ENCODE measurements at places on chromosomes 5 and 9.

DNA sequence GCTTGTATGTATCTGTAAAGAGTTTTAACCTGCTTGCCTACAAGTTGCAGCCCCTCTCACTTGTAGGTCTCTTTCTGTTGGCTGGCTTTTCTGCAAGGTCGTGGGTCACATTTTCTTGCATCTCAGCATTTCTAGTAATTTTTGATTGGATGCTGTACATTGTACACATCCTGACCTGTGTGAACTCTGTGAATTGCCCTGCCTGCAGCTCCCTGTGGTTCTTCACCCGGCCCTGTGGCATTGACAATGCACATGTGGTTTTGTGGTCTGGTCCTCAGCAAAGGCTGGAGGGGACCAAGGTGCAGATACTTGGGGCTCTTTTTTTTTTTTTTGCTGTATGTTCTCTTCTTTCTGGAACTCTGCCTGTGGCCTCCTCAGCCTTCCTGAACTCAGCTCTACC, 53.6 kb downstream of the WNK2 start:
- H3K27me3 ChIP-seq: peaks cover 18% of the 10 kb centered on the region
- peak; percentile 55 for DNase-seq

DNA sequence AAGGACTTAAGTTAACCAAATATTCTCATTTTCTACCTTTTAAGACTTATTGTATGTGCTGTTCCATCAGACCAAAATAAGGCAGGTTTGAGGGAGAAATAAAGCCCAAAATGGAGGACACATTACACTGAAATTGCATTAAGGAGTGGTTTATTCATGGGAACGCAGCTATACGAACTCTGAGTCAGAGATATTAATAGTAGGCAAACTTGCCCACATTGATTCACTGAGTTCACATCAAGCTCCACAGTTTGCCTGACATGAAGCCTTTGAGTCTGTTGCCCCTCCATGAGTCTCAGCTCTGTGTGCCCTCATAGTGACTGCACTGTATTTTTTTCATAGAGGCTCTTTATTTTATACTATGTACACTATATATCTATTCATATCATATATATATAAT, 135.0 kb upstream of the SNX2 start:
- no peak overlapping the region for H3K4me3 ChIP-seq
- no peak for DNase-seq
- no peak overlapping the region for H3K27ac ChIP-seq

GRCh38 chr5:132971483-132972435, 8.3 kb upstream of the AFF4 start:
- peaks cover 3% of the 10 kb centered on the region for H3K27me3 ChIP-seq
- peaks cover 1% of the 10 kb centered on the region for H3K36me3 ChIP-seq
- no peak overlapping the region for H3K4me3 ChIP-seq
- DNase-seq: no peak
- H3K27ac ChIP-seq: no peak overlapping the region

GRCh38 chr9:26562338-26562737, 330.3 kb downstream of the CAAP1 start:
- H3K36me3 ChIP-seq: no peaks in the 10 kb centered on the region
- no peak overlapping the region for H3K4me3 ChIP-seq
- H3K27ac ChIP-seq: no peak overlapping the region
- no peak for DNase-seq
- no peaks in the 10 kb centered on the region for H3K4me1 ChIP-seq
- no peaks in the 10 kb centered on the region for H3K27me3 ChIP-seq

DNA sequence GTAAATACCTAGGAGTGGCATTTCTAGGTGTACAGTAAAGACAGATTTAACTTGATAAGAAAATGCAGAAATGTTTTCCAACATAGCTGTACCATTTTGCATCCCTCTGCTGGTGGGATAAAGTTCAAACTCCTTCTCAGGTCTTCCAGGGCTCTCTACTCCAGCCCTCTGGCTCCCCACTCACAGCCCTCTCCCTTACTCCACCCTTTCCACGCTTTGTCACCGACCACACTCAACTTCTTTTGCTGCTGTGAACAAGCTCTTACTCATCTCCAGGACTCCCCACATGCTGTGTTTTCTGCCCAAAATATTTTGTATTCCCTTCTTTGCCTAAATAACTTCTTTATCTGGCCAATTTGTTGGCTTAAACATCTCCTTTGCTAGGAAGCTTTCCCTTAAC, 90.6 kb upstream of the OSMR start:
- no peak for DNase-seq
- H3K4me1 ChIP-seq: no peaks in the 10 kb centered on the region
- H3K4me3 ChIP-seq: no peak overlapping the region
- no peaks in the 10 kb centered on the region for H3K36me3 ChIP-seq
- H3K27ac ChIP-seq: no peak overlapping the region

- H3K27me3 ChIP-seq: no peaks in the 10 kb centered on the region
- no peak overlapping the region for H3K27ac ChIP-seq
- H3K36me3 ChIP-seq: peaks cover 63% of the 10 kb centered on the region
- H3K4me1 ChIP-seq: peaks cover 15% of the 10 kb centered on the region
- DNase-seq: no peak
These were observed 21.8 kb downstream of the ZBED3 start for GRCh38 chr5:77065256-77065655.

DNA sequence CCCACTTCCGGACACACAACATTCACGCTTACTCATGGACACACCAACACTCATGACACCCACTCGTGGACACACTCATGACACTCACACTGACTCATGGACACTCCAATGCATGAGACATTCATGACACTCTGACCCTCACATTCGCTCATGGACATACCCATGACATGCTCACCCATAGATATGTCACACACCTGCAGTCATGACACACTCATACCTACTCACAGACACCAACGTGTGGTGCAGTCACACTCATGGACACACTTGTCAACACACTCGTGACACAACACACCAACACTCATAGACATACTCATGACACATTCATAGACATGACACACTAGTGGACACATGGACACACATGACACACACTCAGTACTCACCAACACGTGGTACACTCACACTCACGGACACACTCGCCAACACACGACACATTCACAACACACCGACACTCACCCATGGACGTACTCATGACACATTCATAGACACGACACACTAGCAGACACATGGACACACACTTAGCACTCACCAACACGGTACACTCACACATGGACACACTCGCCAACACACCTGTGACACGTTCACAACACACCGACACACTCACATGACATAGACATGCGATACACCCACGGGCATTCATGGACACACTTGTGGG, 73.4 kb downstream of the PHF2 start:
- H3K27me3 ChIP-seq: no peaks in the 10 kb centered on the region
- H3K36me3 ChIP-seq: peaks cover 10% of the 10 kb centered on the region
- H3K4me1 ChIP-seq: no peaks in the 10 kb centered on the region
- H3K4me3 ChIP-seq: no peak overlapping the region
- H3K27ac ChIP-seq: no peak overlapping the region
- DNase-seq: peak; percentile 9

Measured in activated CD4-positive, alpha-beta memory T cell treated with anti-CD3 and anti-CD28 coated beads, Interleukin-2, amount 10 ng/mL, durations not matched to agents 7 days and 5 days (primary cell).